Nucleus accumbens (tissue), 56 donors: ENCODE measurements at places on chromosomes 7 and 10.

DNA sequence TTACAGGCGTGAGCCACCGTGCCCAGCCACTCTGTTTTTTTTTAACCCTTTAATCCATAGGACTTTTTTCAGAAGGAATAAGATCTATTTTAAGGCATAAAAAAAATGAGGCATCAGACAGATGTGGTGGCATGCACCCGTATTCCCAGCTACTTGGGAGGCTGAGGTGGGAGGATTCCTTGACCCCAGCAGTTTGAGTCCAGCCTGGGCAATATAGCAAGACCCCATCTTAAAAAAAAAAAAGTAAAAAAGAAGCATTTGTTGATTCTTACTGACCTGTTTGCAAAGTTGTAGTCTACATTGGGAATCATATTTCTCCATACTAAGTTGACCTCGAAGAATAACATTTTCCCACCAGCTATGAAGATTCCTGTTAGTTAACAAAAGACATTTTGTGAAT, 38.6 kb downstream of the VCL start:
- no peak for DNase-seq

- no peak for DNase-seq
These were observed 65.2 kb downstream of the CALCR start for GRCh38 chr7:93509303-93509702.

- DNase-seq = no peak
These were observed 499.0 kb upstream of the SEMA3D start for GRCh38 chr7:85685901-85686300.

DNA sequence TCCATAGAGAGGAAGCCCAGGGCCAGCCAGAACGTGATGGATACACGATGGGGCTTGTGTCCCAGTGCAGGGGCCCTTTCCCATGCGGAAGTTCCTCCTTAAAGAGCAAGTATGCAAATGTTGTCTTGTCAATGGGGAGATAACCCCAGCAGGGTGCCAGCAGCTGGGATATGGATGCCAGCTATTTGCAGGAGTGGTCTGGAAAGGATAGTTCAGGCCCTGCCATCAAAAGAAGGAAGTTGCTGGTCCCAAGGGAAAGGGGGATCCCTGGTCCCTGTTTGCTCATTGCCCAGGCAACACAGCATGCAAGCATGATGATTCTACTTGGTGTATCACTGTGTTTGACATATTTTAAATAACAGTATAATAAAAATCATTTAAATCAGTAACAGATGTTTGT, 73.1 kb upstream of the HECW1 start:
- no peak for DNase-seq

GRCh38 chr10:13470270-13470669, 58.5 kb downstream of the BEND7 start:
- no peak for DNase-seq

GRCh38 chr7:28502408-28502807, 90.1 kb downstream of the CREB5 start:
- no peak for DNase-seq

- no peak for DNase-seq
These were observed 13.7 kb downstream of the ASB15 start for GRCh38 chr7:123615344-123615743.

DNA sequence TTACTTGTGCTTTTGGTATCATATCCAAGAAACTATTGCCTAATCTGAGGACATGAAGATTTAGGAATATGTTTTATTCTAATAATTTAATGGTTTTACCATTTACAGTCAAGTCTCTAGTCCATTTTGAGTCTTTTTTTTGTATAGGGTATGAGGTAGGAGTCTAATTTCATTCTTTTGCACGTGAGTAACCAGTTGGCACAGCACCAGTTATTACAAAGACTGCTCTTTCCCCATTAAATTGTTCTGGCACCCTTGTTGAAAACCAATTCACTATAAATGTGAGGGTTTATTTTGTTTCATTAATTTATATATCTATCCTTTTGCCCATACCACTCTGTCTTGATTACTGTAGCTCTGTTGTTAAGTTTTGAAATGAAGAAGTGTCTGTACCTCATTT, 381.6 kb downstream of the SUGCT start:
- DNase-seq = no peak

DNA sequence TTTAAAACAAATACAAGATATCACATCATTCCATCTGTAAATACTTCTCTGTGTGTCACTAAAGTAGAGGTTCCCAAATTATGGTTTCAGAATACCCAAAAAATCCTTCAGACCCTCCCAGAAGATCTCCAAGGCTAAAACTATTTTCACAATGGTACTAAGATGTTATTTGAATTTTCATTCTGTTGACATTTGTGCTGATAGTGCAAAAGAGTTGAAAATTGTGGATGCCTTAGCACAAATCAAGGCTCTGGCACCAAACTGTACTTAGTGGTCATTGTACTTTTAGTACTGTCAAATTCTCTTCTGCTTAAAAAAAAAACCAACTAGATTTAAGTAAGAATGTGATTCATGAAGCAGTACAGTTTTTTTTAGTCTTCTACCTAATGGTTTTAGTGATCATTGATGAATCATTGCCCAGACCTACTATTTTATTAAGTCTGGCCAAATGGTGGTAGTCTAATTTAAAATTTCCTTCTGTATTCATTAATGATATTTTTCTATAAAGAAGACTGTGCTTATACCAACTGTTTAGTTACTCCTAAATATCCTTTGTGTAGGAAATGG, 50.5 kb downstream of the TPST1 start:
- no peak for DNase-seq

DNA sequence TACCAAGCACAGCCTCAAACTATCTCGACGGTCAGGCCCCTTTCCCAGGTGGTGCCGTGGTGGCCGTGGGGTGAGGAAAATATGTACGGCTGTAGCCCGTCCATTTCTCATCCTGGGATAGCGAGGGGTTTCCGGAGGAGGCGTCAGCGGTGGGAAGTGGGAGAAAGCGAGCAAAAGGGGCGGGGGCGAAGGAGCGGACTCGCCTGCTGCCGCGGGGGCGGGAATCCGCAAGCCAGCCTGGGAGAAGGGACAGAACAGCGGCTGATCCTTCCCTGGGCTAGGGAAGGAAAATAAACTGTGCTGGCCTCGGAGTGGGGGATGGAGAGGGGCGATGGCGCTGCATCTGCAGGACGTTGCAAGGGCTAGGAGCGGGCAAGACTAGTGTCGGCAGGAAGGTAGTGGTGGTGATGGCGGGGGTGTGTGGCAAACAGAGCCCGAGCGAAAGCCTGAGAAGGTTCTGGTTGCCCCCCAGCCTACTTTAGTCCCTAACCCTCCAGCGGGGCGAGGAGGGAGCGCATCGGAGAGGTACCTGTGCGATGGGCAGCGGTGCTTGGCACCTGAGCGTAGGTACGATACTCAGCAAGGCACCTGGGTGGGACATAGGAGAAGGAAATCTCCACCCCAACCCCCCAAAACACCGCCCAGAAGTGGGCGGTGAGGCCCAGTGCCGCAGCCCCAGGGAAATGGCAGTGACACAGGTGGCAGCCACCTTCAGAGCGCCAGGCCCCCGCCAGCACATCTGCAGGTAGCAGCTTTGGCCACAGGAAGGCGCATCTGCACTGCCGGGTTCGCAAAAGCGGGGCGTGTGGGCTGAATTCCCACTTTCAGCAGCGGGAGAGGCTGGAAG, 49.9 kb upstream of the STEAP1B start:
- DNase-seq = no peak

- DNase-seq = no peak
These were observed 372.1 kb upstream of the AKR1E2 start for GRCh38 chr10:4453950-4454349.

GRCh38 chr10:91759581-91759986, 38.6 kb upstream of the TNKS2 start:
- DNase-seq = no peak

DNA sequence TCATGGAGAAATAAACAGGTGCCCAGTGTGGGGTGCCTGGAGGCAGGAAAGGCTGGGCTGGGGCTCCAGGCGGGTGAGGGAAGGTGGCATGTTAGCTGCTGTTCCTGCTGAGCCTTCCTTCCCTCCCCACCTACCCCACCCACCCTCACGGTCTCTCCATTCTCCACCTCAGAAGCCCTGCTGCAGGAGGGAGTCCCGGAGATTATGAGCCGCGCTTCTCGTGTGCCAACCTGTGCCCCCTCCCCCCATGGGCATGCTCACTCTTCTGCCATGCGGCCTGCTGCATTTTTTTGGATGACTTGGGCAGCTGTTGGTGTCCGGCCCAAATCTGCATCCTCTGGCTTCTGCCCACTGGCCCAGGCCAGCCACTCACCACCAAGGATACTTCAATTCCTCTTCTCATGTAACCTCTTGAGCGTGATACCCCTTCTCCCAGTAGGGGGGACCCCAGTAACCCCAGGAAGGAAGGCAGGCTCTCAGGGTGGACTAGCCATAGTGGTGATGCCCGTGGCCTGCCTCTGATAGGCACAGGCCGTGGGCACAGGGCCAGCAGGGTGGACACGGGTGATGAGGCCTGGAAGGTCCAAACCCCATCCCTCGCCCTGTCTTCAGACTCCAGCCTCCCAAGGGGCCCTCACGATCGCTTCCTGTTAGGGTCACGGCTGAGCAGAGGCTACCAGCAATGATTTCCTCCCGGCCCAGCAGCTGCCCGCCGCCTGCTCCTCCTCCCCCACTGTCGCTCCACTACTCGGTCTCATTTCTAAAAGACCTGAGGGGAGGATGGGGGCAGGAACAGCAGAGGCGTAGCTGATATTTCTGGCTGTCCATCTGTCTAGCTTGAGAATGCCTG, 27.8 kb downstream of the UNC5B start:
- DNase-seq = no peak

DNA sequence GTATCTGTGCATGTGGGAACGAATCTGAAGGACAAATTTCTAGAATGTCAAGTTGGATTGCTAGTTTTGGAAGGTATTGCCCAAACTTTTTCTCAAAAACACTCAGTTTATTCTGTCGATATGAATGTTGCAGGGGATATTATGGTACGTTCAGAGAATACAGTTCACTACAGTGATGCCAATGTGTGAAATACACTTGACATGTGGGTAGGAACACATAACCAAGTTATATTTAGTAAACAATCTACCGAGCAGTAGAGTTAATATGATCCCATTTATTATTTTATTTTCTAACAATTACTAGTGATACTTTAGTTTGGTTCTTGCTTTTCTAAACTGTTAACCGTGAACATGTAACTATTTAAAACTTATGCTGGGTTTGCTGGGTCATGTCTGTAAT, 37.4 kb downstream of the KIAA1217 start:
- no peak for DNase-seq

GRCh38 chr7:109898-110556, 82.3 kb upstream of the FAM20C start:
- DNase-seq = no peak

- no peak for DNase-seq
These were observed 52.2 kb downstream of the PWWP2B start for GRCh38 chr10:132449051-132449810.

DNA sequence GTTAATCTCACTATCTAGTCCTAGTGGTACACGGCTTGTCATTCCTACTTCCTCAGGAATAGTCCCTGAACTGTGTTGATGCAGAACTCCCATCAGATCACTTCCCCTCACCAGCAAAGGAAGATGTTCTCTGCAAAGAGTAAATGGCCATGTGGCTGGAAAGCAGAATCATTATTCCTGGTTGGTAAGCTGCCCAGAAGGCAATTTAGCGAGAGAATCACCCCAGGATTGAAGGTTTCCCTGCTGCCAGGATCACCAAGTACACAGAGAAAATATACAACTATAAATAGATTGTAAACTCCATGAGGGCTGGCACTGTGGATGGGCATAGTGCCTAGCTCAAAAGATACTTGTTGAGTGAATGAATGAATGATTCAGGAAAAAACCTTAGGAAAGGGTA, 115.0 kb downstream of the GFRA1 start:
- DNase-seq = no peak
